ENCODE measurements at places on chromosomes 2 and 18.

GRCh38 chr2:40321016-40321623 is 130.8 kb downstream of the SLC8A1 start:
- no peak for DNase-seq

- no peak for DNase-seq
Measured at GRCh38 chr2:38091760-38092159, 15.8 kb upstream of the CYP1B1 start.

- DNase-seq, result no peak
Measured at GRCh38 chr2:28653892-28654662, 97.6 kb upstream of the PPP1CB start.

- DNase-seq, result no peak
Measured at GRCh38 chr2:20370191-20370590, 19.5 kb upstream of the PUM2 start.

GRCh38 chr2:182591774-182592173 is 124.3 kb upstream of the DNAJC10 start:
- DNase-seq, result no peak

DNA sequence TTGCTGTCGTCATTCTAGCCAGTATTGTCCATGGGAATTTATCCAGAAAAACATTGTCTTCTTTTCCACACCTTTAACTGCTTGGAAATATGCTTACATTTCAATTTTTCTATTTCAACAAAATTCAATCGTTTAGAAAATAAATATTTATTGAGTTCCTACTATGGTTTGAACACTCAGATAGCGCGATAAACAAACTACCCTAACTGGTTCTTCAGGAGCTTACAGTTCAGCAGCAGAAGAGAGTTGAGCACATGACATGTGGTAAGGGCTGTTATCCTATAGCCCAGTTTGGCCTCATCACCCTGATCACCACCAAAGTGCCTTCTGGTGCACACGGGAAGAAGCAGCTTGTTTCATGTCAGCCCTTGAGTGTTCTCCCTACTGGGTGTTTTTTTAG is 375.2 kb upstream of the SMIM21 start:
- no peak for DNase-seq

GRCh38 chr18:48915626-48916425 is 34.9 kb downstream of the SMAD7 start:
- no peak for DNase-seq
